ENCODE measurements at places on chromosomes 4 and X.

- DNase-seq: no peak
Measured at GRCh38 chrX:37995428-37995827, 10.9 kb upstream of the SYTL5 start.

DNA sequence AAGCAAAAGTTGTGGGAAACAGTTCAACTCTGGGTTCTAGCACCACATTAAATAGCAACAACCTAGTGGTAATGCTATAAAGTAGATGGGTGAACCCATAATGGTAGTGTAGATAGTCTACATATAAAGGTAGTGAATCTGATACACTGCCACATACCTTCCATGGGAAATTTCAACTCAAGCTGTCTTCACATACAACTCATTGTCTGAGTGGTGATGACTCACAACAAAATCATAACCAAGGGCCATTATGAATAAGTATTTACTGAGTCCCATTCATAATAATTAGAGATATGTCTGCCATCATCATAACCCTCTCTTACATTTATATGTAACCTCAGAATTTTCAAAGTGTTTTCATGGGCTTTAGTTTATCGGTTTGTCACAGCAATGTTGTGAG, 34.8 kb downstream of the EGF start:
- peak; percentile 17 for DNase-seq

DNA sequence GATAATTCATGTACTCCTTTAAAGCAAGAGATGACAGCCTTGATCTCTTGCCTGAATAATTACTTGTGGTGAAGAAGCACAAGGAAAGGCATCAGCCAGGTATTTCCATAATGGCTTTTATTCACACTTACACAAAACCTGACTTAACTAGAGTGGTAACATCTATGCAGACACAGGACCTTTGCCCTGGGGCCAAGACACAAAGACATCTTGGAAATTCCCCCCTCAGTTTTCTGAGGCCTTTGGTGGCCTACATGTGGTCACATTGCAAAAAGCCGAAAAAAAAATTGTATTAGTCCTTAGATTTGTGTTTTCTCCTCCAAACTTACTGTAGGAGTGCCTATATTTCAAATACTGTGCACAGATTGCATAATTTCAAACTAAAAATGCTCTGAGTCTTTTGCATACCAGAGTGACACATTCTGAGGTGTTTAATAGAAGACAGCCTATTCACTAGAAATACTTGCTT, 172.4 kb downstream of the PDGFC start:
- DNase-seq: no peak

DNA sequence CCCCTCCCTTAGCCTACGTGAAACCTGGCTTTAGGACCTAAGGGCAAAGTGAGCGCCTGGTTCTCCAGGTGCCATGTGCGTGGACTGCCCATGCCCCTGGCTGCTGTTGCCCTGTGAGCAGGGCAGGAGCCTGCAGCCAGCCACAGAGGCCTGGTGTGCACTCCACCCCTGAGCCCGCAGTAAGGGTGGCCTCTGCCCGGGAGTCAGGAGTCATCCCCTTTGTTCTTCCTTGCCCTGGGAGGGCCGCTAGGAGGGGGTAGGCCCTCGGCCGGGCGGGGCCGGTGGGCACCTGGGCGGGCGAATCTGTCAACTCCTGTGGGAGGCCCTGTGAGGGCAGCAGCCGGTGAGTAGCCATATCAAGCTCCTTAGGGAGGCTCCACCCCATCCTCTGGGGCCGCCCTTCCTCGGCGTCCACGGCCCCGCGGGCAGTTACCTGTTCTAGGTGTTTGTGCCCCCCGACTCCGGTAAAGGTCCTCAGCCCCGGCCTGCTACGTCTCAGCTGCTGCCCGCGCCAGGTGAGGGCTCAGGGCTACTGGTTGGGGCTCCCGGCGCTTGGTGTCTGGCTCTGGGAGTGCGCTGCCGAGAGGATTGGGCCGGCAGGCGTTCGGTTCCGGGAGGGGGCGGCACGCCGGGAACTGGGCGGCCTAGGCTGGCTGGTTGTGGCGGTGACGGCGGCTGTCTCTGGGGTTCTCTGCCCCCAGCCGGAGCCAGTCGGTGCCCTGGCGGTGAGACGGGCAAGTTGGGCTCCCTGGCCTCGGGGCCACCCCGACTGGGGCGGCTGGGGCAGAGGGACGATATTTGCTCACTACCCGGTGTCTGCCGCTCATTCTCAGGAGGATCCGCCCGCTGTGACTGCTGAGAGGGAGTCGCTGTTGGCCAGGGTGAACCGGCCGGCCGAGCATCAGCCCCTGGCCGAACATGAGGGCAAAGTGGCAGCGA, 1060.2 kb downstream of the TECRL start:
- no peak for DNase-seq

DNA sequence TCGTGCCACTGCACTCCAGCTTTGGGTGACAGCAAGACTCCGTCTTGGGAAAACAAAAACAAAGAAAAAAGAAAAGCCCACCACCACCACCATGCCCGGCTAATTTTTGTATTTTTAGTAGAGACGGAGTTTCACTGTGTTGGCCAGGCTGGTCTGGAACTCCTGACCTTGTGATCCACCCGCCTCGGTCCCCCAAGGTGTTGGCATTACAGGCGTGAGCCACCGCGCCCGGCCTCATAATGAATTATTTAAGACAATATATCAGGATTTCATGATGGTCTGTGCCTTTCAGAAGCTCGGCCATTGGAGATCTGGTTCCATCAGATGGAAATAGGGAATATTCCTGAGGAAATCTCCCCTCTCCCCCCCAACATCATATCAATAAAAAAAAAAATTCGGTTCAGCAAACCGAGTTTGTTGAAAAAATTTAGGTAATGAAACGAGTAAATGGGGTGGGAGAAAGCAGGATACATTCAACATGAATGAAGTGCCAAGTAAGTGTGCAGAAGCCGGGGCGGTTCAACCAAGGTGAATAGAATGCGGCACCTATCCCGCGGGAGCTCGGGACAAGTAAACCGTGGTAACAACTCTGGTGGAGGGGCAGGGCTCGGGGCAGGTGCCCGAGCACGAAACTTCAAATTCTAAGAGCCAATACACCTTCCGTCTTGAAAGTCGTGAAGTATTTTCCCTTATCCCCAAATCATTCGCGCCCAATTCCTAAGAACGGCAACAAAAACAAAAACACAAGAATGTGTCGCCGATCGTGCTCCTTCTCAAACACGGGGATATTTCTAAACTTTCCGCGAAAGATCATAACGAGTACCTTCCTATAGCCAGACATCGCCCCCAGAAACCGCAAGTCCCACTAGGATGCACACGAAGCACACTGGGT, 773 bp upstream of the TXLNG start:
- DNase-seq: no peak

- DNase-seq: no peak
Measured at GRCh38 chr4:122900314-122900713, 22.1 kb downstream of the NUDT6 start.

GRCh38 chrX:38614485-38614884, 53.1 kb downstream of the TSPAN7 start:
- DNase-seq: no peak

DNA sequence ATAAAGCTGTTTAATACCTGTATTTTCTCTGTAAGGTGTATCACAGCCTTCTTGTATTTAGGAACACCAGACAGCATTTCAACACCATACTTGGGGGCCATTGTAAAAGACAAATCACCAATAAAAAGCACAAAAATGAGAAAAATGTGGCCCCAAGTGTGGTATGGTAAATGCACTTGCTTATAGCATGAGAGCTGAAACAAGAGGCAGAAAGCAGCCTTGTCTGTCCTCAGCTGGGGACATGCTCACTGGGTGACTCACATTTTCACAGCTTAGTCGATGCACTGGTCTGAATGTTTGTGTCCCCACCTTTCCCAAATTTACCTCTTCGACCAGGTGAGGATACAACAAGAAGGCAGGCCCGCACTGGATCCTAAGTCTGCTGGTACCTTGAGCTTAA, 639.7 kb upstream of the AGA start:
- DNase-seq: no peak

Measured in RCC 7860 (cell line).